Caco-2 (cell line): ENCODE measurements at places on chromosomes 6 and 20.
A peak's percentile ranks its signal among the peaks of the same experiment; 100 is the strongest.

DNA sequence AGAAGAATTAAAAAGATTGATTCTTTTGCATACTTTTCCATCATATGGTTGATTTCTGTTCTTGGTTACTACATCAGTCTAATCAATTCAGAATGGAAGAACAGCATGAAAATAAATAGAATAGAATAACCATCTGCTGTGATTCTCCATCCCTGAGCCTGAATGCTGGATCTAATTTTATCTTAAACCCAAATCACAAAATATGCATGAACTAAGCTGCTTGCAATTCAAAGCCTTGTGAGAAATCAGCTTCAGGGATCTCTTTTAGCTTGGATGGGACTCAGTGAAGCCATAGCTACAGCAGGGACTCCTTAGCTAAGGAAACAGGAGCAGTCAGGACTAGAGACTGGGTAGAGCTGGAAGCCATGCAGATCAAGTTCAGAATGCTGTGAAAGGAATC, 74.1 kb downstream of the TPBG start:
- DNase-seq, result no peak

DNA sequence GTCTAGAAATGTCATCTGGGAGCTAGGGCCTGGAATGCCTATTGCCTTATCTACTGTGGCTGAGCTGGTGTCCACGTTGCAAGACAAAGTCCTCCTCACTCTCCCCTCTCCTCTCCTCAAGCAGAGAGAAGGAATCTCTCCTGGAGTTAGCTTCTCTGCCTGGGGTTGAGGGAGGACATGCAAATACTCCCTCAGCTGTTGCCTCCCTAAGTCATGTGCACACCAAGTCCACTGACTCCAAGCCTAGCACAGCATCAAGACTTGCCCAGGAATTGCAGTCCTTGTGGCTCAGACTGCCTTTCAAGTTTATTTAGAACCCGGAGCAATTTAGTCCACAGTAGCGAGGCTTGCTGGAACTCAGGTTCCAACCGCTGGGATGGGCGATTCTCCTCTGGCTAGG, 38.0 kb upstream of the SCP2D1 start:
- no peak for DNase-seq

DNA sequence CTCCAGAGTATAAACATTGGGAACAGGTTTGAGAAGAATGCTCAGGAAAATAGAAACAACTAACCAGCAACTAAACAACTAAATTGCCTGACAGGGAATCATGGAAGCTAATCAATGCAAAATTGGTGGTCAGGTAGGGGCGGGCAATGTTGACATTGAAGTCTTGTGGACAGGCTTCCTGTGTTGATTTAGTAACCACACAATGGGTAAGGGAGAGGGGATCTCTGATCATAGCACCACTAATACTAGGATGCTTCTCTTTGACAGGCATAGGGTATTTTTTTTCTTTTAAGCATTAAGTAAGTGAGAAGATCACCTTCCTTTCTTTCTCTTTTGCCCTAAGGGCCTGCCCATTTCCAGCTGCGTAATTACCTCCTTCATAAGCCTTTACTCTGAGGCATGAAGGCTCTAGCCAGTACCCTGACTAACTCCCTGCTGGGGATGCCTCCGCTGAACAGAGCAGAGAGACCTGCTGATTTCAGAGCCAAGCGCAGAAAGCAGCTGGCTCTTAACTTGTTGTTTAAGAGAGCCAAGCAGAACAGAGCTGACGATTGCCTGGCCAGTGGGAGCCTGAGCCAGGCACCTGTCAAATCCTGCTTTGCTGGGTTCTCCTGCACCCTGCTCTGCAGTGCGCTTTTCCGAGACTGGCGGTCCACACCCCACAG, 118.7 kb downstream of the BMP2 start:
- no peak for DNase-seq

DNA sequence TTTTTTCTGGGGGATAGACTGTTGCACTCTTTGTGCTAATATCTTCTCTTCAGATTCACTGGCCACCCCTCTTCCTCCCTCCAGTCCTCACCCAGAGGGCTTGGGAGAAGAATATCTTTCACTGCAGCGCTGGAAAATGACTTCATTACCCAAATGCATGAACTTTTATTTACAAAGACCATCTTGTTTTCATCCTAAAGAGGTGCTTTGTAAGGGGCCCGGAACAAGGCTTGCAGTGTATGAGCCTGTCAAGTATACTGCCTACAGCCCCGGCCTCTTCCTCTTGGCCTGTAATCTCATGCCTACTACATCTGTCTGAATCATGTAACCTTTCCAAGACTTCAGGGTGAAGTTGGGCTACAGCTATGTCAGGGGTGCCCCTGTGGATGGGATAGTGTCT, 554 bp upstream of the LAMA4 start:
- no peak for DNase-seq

GRCh38 chr6:119647309-119647708, 297.7 kb upstream of the MAN1A1 start:
- no peak for DNase-seq

DNA sequence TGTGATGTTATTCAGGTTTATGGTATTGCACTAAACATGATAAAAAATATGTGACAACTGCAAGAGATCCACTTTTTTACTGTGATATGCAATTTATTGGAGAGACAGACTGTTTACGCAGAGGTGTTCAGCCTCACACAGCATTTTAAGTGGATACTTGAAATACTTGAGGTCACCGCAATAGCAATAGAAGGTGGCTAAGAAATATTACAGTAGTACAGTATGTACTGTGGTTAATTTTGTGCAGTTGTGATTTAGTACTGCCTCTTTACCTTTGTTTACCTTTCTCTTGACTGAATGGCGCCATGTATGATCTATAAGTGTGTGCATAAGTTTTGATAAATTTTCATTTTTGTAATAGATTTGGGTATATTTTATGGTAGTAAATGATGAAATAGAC, 17.4 kb downstream of the MACROD2 start:
- DNase-seq, result no peak

DNA sequence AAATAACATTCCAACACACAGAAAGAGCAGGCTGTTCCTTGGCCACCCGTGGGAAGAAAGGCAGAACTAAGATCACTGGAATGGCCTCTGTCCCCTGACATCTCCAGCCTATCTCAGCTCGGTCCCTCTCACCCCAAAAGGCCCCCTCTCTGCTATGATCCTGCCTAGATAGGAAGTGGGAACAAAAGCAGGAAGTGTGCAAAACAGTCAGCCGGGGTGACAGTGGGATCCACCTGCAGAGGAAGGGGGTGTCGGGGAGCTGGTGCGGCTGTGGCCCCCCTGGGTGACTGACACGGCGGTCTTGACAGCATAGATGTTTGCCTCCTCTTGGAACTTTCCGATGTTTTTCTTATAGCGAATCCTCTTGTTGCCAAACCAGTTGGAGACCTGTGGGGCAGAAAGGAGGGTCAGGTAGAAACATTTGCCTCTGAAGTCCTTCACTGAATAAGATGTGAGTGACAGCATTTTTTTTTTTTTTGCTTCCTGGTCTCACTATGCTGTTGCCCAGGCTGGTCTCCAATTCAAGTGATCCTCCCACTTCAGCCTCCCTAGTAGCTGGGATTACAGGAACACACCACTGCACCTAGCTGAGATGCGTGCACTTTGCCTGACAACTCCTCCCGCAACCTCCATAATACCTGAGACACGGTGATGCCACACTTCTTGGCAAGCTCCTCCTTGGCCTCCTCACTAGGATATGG, 2.8 kb downstream of the PBX2 start:
- no peak for DNase-seq

DNA sequence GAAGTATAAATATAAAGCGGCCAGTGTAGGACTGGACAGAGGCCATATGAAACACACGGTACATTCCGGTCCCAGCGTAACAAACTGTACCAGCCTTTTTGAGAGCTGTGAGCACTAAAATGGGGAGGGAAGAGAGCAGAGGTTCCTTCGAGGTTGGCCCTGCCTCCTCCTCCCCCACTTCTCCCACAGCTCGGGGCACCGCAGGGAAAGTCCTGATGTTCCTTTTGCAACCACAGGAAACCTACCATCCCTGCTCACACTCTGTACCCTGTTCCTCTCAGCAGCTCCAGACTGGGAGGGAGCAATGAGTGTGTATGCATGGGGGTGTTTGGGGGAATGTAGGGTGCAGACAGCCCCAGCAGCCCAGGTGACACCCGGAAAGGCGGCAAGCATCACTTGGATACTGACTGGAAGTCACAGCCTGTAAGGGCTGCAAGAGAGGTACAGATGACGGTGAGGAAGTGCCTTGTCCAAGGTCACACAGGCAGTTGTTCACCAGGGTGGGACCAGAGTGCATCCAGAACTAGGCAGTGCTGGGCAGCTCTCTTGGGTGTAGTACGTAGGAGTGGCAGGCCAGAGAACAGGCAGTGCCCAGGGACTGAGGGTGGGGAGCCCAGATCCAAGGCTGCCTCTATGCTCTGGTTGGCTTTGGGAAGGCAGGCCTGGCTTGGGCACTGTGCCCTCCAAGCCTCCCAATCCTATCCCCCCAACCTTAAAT, 11.0 kb upstream of the ARMC12 start:
- no peak for DNase-seq

GRCh38 chr6:39357998-39358686, 35.6 kb upstream of the KCNK16 start:
- DNase-seq, result no peak

- DNase-seq, result no peak
Observed at GRCh38 chr6:31622684-31623091, 2.2 kb downstream of the PRRC2A start.

- no peak for DNase-seq
Observed at GRCh38 chr20:52572687-52573086, 381.1 kb upstream of the ZFP64 start.

- DNase-seq, result no peak
Observed at GRCh38 chr6:109306733-109307132, 75.5 kb downstream of the CD164 start.

DNA sequence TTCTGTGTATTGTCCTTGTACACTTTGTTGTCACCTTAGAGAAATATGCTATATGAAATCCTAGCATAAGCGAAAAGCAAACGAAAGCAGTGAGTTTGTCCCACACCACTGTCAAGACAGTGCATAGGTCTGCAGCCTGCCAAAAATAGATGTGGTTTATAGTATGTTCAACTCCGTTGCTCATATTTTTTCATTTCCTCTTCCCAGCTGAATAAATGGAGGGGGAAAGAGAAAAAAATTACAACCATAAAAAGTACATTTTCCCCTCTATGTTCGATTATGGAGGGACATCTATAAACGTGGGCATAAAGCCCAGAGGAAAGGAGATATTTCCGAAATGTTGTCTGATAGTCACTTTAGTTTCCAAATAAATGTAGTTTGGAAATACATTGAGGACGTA, 25.8 kb downstream of the PRL start:
- DNase-seq, result no peak

- no peak for DNase-seq
Observed at GRCh38 chr6:47809873-47810272, 28.0 kb downstream of the OPN5 start.

GRCh38 chr6:84777888-84778287, 13.5 kb upstream of the TBX18 start:
- DNase-seq, result no peak

DNA sequence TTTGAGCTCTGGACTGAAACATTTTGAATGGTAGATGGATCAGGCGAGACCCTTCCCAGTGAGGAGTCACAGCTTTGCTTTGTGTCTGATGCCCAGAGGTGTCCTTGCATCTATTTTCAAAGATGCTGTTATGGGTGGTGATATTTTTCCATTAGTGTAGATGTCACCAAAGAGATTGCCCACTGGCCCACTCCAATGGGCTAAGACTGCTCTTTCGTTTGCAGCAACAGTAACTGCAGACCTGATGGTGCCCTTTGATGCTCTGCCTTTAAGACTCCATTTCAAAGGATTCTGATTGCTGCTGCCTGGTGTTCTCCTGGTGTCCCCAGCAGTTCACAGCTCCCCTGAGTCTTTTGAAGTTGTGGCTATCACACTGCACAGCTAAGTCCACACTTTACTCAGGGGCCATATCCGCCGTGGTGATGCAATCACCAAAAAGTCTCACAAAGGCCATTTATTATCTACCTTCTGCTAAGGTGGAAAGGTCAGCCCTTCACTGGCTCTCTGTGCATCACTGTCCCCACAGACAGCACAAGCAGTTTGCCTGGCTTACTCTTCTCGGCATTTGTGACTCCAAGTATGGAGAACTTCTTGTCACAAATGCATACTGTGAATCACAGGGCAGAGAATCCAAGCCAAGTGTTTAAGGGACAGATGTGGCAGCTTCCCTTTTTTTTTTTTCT, 56.4 kb downstream of the NOX3 start:
- DNase-seq, result peak; percentile 85

GRCh38 chr6:17012421-17013225, 89.2 kb upstream of the STMND1 start:
- DNase-seq, result peak; percentile 4

DNA sequence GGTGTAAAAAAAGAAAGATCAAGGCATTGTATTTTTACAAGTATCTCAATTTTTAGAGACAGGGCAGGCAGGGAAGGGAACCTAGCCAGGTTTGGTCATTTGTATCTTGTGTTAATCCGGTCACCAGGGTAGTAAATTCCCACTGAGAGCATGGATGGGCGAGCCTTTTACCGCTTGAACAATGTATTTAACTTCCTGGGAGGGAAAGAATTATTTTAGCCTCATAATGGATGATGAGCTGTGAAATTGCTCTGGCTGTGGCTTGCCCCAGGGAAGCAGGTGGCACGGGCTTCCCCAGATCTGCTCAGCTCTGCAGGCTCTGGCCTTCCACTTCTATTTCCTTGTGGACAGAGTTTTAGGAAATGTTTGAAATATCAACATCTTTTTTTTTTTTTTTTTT, 72.9 kb downstream of the TOX2 start:
- DNase-seq, result no peak

DNA sequence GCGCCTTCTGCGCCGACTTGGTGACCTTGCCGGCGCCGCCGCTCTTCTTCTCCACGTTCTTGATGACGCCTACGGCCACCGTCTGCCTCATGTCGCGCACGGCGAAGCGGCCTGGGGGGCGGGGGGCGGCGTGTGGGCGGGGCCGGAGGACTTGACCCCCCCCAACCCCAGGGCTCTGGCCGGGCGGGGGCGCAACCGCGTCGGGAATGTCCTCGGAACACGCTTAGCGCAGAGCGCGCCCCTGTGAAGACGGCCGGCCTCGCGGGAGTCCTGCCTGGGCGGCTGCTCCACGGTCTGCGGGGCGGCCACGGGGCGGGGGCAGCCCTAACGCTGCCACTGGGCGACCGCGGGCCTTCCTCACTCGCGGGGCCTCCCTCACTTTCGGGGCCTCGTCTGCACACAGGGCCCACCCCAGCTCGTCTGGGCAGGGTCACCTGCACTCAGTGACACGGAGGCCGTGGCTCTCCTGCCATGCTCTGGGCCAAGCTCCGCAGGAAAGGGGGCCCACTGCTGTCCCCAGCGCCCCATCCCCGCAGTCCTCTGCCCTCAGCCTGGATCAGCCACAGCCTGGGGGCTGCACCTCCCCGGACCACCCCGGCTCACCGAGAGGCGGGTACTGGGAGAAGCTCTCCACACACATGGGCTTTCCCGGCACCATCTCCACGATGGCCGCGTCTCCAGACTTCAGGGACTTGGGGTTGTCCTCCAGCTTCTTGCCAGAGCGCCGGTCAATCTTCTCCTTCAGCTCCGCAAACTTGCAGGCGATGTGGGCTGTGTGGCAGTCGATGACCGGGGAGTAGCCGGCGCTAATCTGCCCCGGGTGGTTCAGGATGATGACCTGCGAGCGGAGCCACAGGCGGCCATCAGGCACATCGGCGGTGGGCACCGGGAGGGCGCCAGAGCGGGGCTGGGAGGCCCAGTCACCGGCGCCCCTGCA, 10.3 kb downstream of the EEF1A2 start:
- no peak for DNase-seq

DNA sequence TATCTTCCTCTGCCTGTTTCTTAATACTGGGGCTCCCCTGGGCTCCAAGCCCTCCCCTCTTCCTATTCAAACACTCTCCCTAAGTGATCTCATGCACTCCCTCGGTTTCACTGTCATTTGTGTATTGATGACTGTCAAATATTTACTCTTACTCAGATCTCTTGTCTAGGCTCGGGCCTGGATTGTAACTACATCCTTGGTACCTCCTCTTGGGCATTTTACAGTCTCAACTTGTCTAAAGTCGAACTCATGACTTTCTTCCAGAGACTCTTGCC, 189.4 kb upstream of the PRDM1 start:
- no peak for DNase-seq
